ENCODE measurements at places on chromosomes 16 and 17.

GRCh38 chr16:27945233-27945973 is 118.1 kb downstream of the GSG1L start:
- H3K4me1 ChIP-seq, result no peaks in the 10 kb centered on the region
- H3K36me3 ChIP-seq, result no peaks in the 10 kb centered on the region
- H3K27ac ChIP-seq, result no peak overlapping the region
- no peaks in the 10 kb centered on the region for H3K27me3 ChIP-seq
- DNase-seq, result no peak

GRCh38 chr16:81553814-81554675 is 109.4 kb downstream of the CMIP start:
- no peak overlapping the region for H3K27ac ChIP-seq
- peaks cover 7% of the 10 kb centered on the region for H3K36me3 ChIP-seq
- H3K4me3 ChIP-seq, result no peak overlapping the region
- no peaks in the 10 kb centered on the region for H3K27me3 ChIP-seq
- H3K4me1 ChIP-seq, result peaks cover 29% of the 10 kb centered on the region

DNA sequence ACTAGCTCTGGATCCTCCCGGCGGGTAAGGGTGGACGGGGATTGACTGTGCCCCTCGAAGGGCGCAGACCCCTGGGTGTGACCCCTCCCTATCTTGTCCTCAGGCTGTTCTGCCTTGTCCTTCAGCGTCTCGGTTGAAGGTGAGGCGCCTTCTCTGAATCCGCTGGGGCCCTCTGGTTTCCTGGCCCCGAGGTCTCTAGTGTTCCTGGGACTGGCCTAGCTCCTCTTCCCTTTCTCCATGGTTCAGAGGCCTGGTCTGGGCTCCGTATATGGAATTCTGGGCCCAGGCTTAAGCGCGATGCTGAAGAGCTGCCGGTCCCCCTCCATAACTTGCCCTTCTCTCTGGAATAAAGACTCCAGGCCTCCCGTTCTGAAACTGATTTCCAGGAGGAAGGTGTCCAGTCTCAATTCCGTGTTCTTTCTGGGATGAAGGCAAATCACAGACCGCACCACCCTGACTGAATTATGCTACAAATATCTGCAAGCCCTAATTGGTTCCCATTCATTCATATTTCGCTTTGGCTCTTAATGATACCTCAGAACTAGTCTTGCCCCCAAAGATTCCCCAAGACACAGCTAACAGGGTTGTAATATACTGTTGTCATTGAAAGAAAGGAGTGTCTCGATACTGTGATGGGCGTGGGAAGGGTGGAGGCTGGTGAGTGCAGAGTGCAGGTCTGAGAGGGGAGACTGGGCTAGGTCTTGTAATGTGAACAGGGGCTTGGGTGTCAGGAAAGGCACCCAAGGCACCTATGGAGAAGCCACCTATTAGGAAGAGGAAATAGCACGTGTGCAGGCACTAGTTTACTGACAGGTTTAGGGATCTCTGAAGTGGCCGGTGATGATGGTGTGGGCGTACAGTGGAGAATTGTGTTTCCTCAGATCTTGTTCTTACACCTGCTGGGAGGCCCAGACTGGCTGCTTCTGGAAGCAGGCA is 851 bp downstream of the EDC4 start:
- H3K36me3 ChIP-seq, result peaks cover 47% of the 10 kb centered on the region
- no peak for DNase-seq
- H3K27ac ChIP-seq, result no peak overlapping the region
- peak overlapping the region; percentile 94 for H3K4me3 ChIP-seq
- no peaks in the 10 kb centered on the region for H3K27me3 ChIP-seq

DNA sequence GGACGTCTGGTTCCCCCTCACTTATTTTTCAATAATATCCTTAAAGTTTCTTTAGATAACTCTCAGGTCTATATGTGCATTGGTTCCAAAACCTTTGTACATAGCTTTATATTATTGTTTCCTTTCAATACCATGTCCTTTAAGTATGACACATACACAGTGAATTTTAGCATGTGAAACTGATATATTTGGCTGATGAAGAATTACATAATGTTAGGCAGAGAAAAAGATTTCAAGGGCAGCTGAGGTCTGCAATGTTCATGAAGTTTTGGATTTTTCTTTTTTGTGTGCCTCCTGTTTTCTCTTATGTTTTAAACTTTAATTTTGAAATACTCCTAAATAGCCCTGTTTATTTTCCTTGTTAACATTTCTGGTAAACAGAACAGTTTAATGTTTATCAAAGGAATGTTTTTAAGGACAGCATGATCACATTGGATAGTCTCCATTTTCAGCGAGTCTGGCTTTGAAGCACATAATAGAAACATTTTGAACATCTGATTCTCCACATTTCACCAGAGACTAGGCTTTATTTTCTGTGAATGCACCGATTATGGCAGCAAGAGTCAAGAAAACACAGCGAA is 32.9 kb upstream of the FBXO47 start:
- no peak overlapping the region for H3K4me3 ChIP-seq
- no peaks in the 10 kb centered on the region for H3K4me1 ChIP-seq
- no peaks in the 10 kb centered on the region for H3K27me3 ChIP-seq
- no peak overlapping the region for H3K27ac ChIP-seq
- DNase-seq, result peak; percentile 23

DNA sequence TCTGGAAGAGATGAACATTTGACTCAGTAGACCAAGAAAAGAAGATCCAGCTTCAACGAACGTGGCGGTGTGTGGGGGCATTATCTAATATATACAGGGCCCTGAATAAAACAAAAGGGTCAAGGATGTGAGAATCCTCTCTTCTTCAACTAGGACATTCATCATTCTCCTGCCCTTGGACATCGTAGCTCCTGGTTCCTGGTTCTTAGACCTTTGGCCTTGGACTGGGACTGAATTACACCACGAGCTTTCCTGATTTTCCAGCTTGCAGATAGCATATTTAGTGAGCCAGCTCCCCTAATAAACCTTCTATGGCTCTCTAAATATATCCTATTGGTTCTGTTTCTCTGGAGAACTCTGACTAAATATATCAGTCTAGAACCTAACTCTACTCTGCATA is 29.5 kb upstream of the HELZ start:
- H3K4me3 ChIP-seq, result no peak overlapping the region
- H3K27ac ChIP-seq, result no peak overlapping the region
- H3K27me3 ChIP-seq, result no peaks in the 10 kb centered on the region
- no peaks in the 10 kb centered on the region for H3K4me1 ChIP-seq
- DNase-seq, result no peak

DNA sequence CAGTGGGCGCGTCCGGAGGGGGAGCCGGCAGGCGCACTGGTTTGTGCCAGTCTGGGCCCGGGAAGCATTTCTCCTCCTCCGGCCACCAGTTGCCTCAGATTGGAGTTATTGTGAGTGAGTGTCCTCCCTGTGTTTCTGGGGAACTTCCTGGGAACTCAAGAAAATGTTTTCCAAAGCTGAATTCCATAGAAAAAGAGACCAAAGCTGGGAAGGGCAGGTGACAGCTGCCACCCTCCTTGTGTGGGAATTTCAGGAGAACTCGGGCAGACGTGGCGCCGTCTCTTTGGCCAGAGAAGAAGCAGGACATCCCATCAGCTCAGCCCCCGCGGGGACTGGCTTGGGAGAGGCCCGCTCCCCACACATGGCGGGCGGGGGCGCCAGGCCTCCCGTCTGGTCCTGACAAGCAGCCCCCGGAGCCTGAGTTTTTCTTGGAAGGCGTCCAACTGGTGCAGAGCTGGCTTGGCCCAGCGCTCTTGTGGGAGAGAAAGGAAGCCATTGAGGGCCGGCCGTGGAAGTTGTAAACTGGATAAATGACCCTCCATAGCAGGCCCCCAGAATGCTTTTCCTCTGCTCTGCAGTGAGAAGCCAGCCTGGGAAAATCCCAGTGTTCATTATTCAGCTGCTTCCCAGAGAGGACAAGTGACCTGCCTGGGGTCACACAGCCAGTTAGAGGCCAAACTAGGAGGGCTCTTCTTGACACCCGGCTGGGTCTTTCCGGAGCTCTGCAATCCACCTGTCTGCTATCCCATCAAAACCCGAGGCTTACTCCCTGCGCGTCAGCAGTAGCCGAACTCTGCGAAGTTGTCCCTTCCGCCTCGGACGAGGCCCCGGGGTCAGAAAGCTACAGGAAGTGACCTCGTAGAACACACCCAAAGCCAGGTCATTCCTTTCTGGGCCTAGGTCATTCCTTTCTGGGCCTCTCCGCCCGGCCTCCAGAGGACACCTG is 39.2 kb upstream of the GSE1 start:
- no peak overlapping the region for H3K4me3 ChIP-seq
- no peaks in the 10 kb centered on the region for H3K27me3 ChIP-seq
- H3K4me1 ChIP-seq, result peaks cover 16% of the 10 kb centered on the region
- DNase-seq, result peak; percentile 75
- peaks cover 8% of the 10 kb centered on the region for H3K36me3 ChIP-seq
- no peak overlapping the region for H3K27ac ChIP-seq

DNA sequence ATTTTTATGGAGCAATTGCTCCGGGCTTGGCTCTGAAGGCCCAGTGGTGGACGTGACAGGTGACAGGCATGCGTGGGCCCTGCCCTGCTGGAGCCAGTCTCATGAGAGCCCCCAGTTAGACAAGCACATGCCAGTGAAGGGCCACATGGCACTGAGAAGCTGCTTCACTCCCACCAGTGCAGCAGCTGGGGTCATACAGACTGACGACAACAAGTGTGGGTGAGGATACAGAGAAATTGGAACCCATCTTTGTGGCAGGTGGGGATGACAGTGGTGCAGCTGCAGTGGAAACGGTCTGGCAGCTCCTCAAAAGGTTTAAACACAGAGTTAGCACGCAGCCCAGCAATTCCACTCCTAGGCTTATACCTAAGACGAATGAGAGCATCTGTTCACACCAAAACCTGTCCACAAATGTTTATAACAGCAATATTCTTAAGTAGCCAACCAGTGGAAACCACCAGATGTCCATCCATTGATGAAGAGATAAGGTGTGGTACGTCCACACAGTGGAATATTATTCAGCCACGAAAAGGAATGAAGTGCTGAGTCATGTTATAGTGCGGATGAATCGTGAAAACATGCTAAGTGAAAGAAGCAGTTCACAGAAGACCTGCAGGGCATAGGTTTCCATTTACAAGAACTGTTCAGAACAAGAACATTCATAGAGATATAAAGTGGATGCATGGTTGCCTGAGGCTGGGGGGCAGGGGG is 12.5 kb upstream of the CIBAR2 start:
- H3K27ac ChIP-seq, result no peak overlapping the region
- no peaks in the 10 kb centered on the region for H3K36me3 ChIP-seq
- H3K27me3 ChIP-seq, result no peaks in the 10 kb centered on the region
- H3K4me1 ChIP-seq, result peaks cover 16% of the 10 kb centered on the region
- no peak overlapping the region for H3K4me3 ChIP-seq

- DNase-seq, result no peak
- peaks cover 3% of the 10 kb centered on the region for H3K4me1 ChIP-seq
- no peak overlapping the region for H3K27ac ChIP-seq
- no peaks in the 10 kb centered on the region for H3K36me3 ChIP-seq
- no peak overlapping the region for H3K4me3 ChIP-seq
These were observed 3.7 kb upstream of the DRC7 start for GRCh38 chr16:57690782-57691471.

DNA sequence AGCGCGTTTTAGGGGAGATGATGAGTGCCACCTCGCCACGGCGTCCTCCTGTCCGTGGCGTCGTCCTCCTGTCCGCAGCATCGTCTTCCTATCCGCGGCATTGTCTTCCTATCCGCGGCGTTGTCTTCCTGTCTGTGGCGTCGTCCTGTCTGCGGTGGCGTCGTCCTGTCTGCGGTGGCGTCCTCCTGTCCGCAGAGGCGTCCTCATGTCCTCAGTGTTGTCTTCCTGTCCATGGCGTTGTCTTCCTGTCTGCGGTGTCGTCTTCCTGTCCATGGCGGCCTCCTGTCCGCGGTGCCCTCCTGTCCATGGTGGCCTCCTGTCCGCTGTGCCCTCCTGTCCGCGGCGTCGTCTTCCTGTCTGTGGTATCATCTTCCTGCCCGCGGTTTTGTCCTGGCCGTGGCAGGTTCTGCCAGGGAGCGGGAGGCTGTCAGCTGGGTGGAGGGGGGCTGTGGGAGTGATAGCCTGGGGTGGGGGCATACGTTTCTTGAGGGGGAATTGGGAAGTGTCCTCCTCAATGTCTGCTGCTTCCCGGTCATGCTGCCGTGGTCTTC is 30.9 kb downstream of the TBCD start:
- no peak overlapping the region for H3K27ac ChIP-seq
- H3K4me3 ChIP-seq, result no peak overlapping the region
- no peaks in the 10 kb centered on the region for H3K4me1 ChIP-seq
- DNase-seq, result no peak
- H3K27me3 ChIP-seq, result no peaks in the 10 kb centered on the region

GRCh38 chr16:78748220-78748929 is 648.9 kb downstream of the WWOX start:
- no peak overlapping the region for H3K27ac ChIP-seq
- no peaks in the 10 kb centered on the region for H3K36me3 ChIP-seq
- no peak overlapping the region for H3K4me3 ChIP-seq
- H3K4me1 ChIP-seq, result no peaks in the 10 kb centered on the region
- no peaks in the 10 kb centered on the region for H3K27me3 ChIP-seq

DNA sequence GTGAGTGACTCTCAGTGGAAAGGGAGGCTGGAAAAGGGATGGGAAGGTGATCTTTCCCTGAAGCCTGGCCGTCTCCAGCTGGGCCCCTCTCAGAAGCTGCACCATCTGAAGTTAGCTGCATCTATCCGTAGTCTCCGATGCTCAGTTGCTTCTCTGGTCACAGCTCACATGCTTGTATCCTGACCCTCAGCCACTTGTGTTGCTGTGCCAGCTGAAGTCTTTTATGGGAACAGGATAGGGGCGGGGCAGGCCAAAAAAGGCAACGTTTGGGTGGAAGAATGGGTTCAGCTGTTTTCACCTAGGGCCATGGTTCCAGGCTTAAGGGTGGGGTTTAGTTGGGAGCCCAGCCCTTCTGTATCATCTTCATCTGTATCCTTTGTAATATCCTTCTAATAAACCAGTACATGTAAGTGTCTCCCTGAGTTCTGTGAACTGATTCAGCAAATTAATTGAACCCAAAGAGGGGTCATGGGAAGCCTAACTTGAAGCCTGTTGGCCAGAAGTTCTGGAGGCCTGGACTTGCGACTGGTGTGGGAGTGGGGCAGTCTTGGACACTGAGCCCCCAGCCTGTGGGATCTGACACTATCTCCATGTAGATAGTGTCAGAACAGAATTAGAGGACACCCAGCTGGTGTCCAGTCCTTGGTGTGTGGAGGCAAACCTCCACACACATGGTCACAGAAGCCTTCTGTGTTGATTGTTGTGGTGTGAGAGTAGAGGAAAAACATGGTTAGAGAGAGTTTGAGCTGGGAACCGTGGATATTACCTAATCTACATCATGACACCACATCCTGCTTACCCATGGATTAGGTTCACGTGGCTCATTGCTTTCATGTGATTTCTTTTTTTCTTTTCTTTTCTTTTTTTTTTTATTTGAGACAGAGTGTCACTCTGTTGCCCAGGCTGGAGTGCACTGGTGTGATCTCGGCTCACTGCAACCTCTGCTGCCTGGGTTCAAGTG is 49.3 kb upstream of the FBXO47 start:
- H3K27ac ChIP-seq, result no peak overlapping the region
- peaks cover 5% of the 10 kb centered on the region for H3K4me1 ChIP-seq
- no peak overlapping the region for H3K4me3 ChIP-seq
- H3K36me3 ChIP-seq, result no peaks in the 10 kb centered on the region
- DNase-seq, result no peak

- H3K36me3 ChIP-seq, result no peaks in the 10 kb centered on the region
- H3K27me3 ChIP-seq, result no peaks in the 10 kb centered on the region
- H3K4me1 ChIP-seq, result no peaks in the 10 kb centered on the region
These were observed 170.6 kb downstream of the GSG1L start for GRCh38 chr16:27892879-27893278.

- H3K4me3 ChIP-seq, result no peak overlapping the region
- DNase-seq, result peak; percentile 61
- no peaks in the 10 kb centered on the region for H3K27me3 ChIP-seq
These were observed 34.5 kb downstream of the YWHAE start for GRCh38 chr17:1365445-1366039.
